GM12878 (cell line): ENCODE measurements at places on chromosomes 3 and 15. TPM values are rescaled to one million over a fixed set of nuclear protein-coding genes. Genes with fewer than 3 reads are reported as not detected.

AADACL2 gene
- total RNA-seq = not detected in 2 replicates

KLHL40 gene
- total RNA-seq = not detected in 2 replicates

CELF6 gene
- 0.24 TPM in 1 of 2 replicates, not detected in the other for total RNA-seq

FBLN2 gene
- 0.27 and 0.41 TPM in 2 replicates for total RNA-seq

FETUB gene
- total RNA-seq = not detected in 2 replicates

PRSS50 gene
- total RNA-seq = not detected in 2 replicates

CHL1 gene
- total RNA-seq = 1.9 and 2.2 TPM in 2 replicates

HES1 gene
- 4.7 TPM in 2 replicates for total RNA-seq

FILIP1L gene
- 3.3 and 3.4 TPM in 2 replicates for total RNA-seq

CD200 gene
- total RNA-seq = 27.8 and 29.2 TPM in 2 replicates

SEMA3F gene
- 0.08 and 0.45 TPM in 2 replicates for total RNA-seq

RTP3 gene
- not detected in 2 replicates for total RNA-seq

DAZL gene
- total RNA-seq = 0.05 TPM in 1 of 2 replicates, not detected in the other

ANKUB1 gene
- total RNA-seq = not detected in 2 replicates

SEMA5B gene
- total RNA-seq = not detected in 2 replicates

ADCY5 gene
- total RNA-seq = not detected in 2 replicates

LTK gene
- total RNA-seq = 0.61 and 0.80 TPM in 2 replicates

P4HTM gene
- 24.4 and 28.6 TPM in 2 replicates for total RNA-seq

SAMMSON gene
- not detected in 2 replicates for total RNA-seq

TMEM158 gene
- total RNA-seq = not detected in 2 replicates

EPM2AIP1 gene
- total RNA-seq = 20.9 and 24.0 TPM in 2 replicates

C2CD4A gene
- total RNA-seq = not detected in 2 replicates

TSEN2 gene
- total RNA-seq = 17.7 and 17.8 TPM in 2 replicates

ROPN1 gene
- total RNA-seq = not detected in 2 replicates

CPLX3 gene
- not detected in 2 replicates for total RNA-seq

ABI3BP gene
- 0.10 and 0.53 TPM in 2 replicates for total RNA-seq

BLOC1S6 gene
- 25.6 and 34.5 TPM in 2 replicates for total RNA-seq

ABHD6 gene
- 3.6 and 3.8 TPM in 2 replicates for total RNA-seq

DBR1 gene
- total RNA-seq = 17.1 and 17.9 TPM in 2 replicates

FURIN gene
- total RNA-seq = 36.9 and 39.9 TPM in 2 replicates

ZNF774 gene
- 1.7 TPM in 2 replicates for total RNA-seq

MESP1 gene
- total RNA-seq = 0.27 and 1.1 TPM in 2 replicates

CPNE9 gene
- not detected in 2 replicates for total RNA-seq

CAMP gene
- total RNA-seq = 7.5 and 7.8 TPM in 2 replicates

SKOR1 gene
- 0.35 and 0.36 TPM in 2 replicates for total RNA-seq

CYP8B1 gene
- total RNA-seq = 0.08 and 0.24 TPM in 2 replicates

EPHB3 gene
- 0.13 TPM in 1 of 2 replicates, not detected in the other for total RNA-seq

EIF2A gene
- total RNA-seq = 112 and 121 TPM in 2 replicates

C3orf18 gene
- total RNA-seq = 0.61 and 1.3 TPM in 2 replicates

SLCO2A1 gene
- 0.05 TPM in 2 replicates for total RNA-seq

OR5AC2 gene
- not detected in 2 replicates for total RNA-seq

CAND2 gene
- total RNA-seq = 1.6 and 1.9 TPM in 2 replicates

HGD gene
- 0.51 and 0.72 TPM in 2 replicates for total RNA-seq

UACA gene
- 3.2 and 4.0 TPM in 2 replicates for total RNA-seq

GOLGA6D gene
- not detected in 2 replicates for total RNA-seq

CYP11A1 gene
- 0.29 and 0.69 TPM in 2 replicates for total RNA-seq

EPHA6 gene
- not detected in 2 replicates for total RNA-seq

MAPKAPK3 gene
- 39.9 and 42.0 TPM in 2 replicates for total RNA-seq

SLC22A13 gene
- 0.13 TPM in 1 of 2 replicates, not detected in the other for total RNA-seq

DOCK3 gene
- total RNA-seq = 0.03 TPM in 1 of 2 replicates, not detected in the other

RBMS3 gene
- total RNA-seq = 3.4 and 4.4 TPM in 2 replicates

BLM gene
- 48.1 and 48.2 TPM in 2 replicates for total RNA-seq

MUC4 gene
- total RNA-seq = 0.46 and 0.51 TPM in 2 replicates
